ENCODE measurements at places on chromosomes 13 and 19.

DNA sequence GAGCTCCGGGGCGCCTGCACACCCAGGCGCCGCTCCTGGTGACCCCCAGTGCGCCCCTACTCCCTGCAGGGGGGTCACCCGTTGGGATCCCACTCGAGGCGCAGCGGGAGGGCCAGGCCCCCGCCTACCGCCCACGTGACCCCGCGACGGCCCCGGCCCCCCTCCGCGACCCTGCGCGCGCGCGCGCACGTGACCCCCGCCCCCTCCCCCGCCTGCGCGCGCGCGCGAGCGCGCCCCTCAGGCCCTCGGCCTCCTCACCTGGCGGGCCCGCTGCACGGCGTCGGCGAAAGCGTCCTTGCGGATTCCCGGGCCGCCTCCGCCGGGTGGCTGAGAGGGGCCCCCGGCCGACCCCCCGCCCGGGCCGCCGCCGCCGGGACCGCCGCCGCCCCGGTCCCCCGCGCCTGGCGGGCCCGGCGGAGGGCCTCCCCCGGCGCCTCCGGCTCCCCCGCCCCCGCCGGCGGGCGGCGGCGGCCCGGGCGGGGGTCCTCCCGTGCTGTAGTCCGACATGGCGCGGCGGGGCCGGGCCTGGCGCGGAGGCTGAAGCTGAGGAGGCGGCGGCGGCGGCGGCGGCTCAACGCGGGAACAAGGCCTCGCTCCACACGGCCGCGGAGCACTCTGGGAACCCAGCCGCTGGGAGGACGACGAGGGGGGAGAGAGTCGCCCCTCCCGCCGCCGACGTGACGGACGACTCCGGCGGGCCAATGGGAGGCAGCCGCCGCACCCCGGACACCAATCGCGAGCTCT, at the start of gene KHSRP:
Gene KHSRP (minus strand): TSS at position 617 of the 744 bp plus-strand sequence. CDS start 110 bp downstream, at position 507.
- no peak for DNase-seq

DNA sequence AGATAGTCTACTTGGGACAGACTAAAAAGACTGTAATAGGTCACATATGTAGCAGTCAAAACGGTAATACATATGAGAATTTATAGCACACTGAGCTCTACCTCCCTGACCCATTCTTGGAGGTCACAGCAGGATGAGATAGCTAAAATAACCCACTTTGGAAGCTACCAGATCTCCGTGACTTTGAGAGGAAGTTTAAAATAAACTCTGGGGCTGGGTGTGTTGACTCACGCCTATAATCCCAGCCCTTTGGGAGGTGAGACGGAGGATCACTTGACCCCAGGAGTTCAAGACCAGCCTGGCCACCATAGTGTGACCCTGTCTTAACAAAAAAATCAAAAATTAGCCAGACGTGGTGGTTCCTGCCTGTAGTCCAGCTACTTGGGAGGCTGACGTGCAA, 45.3 kb downstream of the DHRS12 start:
- no peak for DNase-seq

DNA sequence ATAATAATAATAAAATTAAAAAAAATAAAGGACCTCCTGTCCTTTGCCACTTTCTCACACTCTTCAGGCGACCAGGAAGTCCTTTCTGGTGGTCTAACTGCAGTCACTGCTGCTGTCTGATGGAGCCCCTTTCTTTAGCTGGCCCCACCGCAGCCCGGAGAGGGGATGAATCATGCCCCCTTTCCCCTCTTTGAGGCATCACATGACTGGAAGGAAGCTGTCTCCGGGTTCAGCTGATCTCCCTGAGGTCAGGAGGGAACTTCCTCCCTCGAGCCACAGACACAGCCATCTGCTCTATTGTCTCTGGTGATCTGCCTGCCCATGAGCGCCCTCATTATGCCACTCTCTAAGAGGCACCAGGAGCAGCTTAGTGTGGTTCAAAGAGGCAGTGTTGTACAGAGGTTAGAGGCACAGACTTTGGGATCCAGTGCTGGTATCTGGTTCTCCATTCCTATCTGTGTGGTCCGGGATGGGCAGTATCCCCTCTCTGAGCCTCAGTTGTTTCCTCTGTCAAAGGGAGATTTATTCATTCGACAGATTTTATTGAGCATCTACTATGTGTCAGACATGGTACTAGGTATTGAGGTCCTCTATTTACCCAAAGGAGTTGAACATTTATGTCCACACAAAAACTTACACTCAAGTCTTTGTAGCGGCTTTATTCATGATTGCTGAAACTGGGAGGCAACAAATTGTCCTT, 30.0 kb downstream of the VAV1 start:
- DNase-seq = peak; percentile 67

GRCh38 chr19:44677019-44677811, 5.9 kb downstream of the CEACAM19 start:
- no peak for DNase-seq

DNA sequence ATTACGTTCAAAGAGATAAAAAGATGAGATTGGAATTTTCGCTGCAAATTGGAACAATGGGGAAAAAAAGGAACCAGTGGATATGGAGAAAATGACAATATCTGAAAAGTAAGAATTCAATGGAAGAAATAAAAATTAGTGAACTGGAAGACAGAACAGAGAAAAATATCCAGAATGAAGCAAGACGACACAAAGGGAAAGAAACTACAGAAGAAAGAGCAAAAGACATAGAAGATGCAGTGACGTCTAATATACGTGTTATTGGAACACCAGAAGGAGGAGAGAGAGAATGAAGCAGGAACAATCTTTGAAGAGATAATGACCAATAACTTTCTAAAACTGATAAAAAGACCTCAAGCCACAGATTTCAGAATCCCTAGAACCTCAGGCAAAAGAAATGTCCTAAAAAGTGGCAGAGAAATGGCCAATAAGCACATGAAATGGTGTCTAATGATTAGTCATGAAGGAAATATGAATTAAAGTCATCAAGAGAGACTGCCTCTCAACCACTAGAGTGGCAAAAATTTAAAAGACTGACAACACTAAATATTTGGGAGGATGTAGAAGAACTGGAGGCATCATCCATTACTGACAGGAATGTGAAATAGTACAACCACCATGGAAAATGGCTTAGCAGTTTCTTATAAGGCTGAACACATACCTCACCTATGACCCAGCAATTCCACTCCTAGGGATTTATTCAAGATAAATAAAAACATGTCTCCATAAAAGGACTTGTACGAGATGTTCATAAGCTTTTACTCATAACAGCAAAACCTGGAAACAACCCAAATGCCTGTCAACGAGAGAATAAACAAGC, 56.5 kb downstream of the GADD45B start:
- no peak for DNase-seq

GRCh38 chr13:35342440-35342839, 134.0 kb downstream of the MAB21L1 start:
- no peak for DNase-seq

GRCh38 chr19:54506079-54506478, 3.4 kb downstream of the LAIR2 start:
- DNase-seq = no peak

DNA sequence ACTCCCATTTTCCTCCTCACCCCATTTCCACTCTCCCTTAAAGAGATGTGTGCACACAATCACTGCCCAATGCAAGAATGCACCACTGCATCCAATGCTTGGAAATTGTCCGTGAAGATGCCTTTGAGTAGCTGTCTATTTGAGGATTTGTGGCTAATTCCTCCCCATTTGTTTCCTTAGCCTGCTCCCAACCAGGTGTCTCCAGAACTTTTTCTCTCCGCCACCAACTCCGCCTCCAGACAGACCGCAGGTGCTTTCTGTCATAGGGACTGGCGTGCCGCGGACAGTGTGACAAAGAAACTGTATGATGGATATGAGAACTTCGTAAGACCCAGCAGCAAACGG, 461 bp upstream of the TM9SF2 start:
- DNase-seq = no peak

GRCh38 chr13:74575729-74576125, 441.5 kb upstream of the KLF12 start:
- DNase-seq = no peak

DNA sequence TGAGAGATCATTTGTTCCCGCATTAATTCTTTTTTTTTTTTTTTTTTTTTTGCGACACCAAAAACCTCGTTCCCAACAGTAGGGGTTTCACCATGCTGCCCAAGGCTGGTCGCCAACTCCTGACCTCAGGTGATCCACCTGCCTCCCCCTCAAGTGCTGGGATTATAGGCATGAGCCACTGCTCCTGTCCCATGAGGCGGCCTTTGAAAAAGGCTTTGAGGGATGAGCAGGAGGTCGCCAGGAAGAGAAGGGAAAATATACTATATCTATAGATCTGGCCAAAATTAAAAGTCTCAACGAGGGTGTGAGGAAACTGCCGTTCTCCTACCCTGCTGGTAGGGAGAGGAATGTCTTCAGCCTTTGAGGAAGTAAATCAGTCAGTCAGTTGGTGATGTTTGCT, 26.2 kb downstream of the ZNF473 start:
- no peak for DNase-seq

DNA sequence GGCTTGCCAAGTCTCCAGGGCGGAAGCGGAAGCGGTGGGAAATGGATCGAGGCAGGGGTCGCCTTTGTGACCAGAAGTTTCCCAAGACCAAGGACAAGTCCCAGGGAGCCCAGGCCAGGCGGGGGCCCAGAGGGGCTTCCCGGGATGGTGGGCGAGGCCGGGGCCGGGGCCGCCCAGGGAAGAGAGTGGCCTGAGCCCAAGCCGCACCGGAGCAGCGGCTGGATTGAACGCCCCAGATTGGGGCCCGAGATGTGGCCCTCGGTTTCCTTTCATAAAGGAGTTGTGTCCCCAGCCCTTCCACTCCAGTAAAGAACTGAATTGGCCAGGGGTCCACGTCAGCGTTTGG, 548 bp upstream of the P2RY11 start:
- DNase-seq = no peak

- DNase-seq = no peak
Observed at GRCh38 chr13:77737583-77738200, 40.2 kb downstream of the SLAIN1 start.

DNA sequence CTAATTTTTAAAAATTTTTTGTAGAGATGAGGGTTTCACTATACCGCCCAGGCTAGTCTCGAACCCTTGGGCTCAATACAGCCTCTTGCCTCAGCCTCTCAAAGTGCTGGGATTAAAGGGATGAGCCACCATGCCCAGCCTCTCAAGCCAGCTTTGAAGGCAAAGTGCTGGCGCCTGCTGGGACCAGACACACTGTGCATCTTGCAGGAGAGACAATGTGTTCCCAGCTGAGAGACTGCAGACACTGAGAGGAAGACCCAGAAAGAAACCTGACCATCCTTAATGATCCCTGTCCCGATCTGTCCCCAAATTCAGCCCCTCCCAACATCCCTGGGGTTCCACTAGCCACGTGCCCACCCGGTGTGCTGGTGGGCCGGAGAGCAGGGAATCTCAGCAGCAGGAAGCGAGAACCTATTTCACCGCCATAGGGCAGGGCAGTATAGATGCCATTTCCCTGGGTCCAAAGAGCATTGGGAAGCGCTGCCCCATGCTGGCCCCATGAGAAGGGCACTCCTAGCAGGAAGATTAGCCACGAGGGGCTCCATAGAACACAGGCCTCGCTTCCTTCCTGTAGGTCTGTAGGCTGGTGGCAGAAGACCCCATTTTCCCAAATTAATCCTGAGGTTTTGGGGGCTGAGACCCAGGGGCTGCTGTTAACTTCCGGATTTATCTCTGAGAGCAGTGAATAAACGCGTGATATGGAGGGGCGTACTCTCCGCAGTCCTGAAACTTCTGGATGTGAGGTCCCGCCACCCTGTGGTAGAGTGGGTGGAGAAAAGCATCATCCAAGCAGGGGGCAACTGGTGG, 968 bp downstream of the RAVER1 start:
- no peak for DNase-seq

- no peak for DNase-seq
Observed at GRCh38 chr13:21777813-21778212, 106.9 kb downstream of the FGF9 start.

GRCh38 chr19:46076951-46077814, 36.4 kb upstream of the IGFL4 start:
- no peak for DNase-seq

DNA sequence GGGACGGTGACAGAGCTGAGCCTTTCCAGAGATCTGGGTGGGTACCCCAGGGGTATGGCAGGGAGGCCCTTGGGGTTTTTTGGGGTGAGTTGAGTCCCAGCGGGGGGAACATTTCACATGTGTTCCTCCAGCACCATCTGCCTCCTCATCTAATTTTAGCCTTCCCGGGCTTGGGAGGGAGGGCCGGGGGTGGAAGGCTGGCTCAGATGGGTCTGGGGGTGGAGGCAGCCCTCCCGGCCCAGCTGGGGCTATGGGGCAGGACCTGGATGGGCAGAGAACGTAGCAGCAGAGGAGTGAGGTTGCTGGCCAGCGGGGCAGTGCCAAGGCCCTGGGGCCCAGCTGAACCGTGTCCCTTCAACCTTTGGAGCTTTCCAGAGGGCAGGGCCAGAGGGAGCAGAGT, 23.5 kb downstream of the ADGRL1 start:
- DNase-seq = no peak

DNA sequence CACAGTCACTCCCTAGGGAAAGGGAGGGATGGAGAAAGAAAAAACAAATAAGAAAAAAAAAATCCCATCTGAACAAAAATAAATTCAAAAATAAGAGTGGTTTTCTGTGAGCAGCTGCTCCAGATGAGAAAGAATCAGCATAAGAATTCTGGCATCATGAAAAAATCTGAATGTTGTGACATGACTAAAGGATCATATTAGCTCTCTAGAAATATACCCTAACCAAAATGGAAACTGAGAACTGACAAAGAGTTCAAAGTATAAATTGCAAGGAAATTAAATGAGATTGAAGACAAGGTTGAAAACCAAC, 579.0 kb downstream of the UQCRFS1 start:
- DNase-seq = no peak

- no peak for DNase-seq
Observed at GRCh38 chr19:34995551-34995950, 4.6 kb upstream of the GRAMD1A start.

- peak; percentile 1 for DNase-seq
Observed at GRCh38 chr13:88622362-88622973, 951.3 kb downstream of the SLITRK5 start.

DNA sequence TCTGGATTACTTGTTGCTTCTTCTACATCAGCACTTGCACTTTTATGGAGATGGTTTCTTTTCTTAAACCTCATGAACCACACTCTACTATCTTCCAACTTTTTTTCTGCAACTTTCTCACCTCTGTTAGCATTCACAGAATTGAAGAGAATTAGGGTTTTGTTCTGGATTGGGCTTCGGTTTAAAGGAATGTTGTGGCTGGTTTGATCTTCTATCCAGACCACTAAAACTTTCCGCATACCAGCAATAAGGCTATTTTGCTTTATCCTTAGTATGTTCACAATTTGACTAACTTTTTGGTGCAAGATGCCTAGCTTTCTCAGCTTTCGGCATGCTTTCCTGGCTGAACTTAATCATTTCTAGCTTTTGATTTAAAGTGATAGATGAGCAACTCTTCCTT, 666.7 kb upstream of the MIR17HG start:
- no peak for DNase-seq

All from stimulated activated CD8-positive, alpha-beta memory T cell treated with anti-CD3 and anti-CD28 coated beads, Interleukin-7, amount 100 ng/mL, for 1 hour (primary cell).